Activated naive CD8-positive, alpha-beta T cell treated with anti-CD3 and anti-CD28 coated beads, Interleukin-2, amount 50 U/mL, for 16 hours (primary cell): ENCODE measurements at places on chromosomes 1 and 21.
A peak's percentile ranks its signal among the peaks of the same experiment; 100 is the strongest.

- no peak for DNase-seq
Observed at GRCh38 chr1:225762002-225762441, 15.6 kb upstream of the SRP9 start.

- DNase-seq = no peak
Observed at GRCh38 chr1:117118137-117118536, 3.4 kb downstream of the TRIM45 start.

GRCh38 chr1:91831132-91831930 lies 54.6 kb downstream of the TGFBR3 start:
- no peak for DNase-seq

DNA sequence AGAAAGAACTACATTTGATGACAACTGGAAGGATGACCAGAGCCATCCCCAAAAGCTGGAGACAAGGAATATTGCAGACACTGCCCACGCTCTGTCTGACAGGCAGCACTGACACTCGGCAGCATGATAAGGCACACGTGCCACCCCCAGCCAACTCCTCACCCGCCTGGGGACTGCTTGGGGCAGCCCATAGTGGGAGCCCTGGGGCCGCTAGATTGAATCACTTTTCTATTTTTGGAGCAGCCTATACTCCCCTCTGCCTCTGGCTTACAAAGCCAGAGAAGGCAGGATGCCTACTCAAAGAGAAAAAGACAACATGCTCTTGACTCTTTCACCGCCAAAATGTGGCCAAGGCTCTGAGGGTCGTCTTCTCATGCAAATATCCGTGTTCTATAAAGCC lies 1.3 kb downstream of the SMG5 start:
- DNase-seq = peak; percentile 18

DNA sequence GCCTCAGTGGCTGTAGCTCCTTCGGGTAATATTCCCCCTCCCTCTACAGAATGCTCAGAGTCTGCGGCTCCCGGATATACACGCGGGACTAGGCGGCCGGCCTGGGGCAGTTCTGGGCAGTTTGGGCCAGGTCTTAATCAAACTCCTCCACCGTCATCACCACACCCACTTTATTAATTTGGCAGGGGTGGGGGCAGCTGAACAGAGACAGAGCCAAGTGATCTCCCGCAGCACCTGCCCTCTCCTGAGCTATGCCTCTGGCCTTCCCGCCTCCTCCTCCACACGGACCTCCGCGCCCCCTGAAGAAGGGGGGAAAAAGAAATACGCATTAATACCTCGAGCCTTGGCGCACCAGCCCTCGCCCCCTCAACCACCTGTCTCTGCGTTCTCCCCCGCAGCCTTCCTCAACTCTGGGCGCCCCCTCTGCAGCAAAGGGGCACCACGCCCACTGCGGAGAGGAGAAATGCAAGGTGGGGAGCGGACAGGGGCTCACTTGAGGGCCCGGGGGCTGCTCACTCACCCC lies 42.6 kb downstream of the CD34 start:
- no peak for DNase-seq

GRCh38 chr1:115412733-115413132 lies 74.7 kb upstream of the NGF start:
- no peak for DNase-seq

DNA sequence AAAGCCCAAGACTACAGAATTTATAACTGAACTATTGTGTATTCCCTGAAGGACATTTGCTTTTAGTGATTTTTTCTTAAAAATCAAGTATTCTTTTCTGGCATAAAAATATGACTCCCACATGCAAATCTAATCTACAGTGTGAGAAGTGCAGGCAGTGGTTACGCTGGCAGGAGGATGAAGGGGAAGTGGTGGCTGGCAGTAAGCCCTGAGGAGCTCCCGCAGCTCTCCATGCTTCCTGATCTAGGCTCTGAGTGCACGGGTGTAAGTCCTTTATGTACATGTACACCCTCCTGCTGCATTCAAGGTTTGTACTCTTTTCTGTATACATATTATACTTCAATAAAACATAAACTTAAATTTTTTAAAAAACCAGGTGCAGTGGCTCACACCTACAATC lies 67.5 kb upstream of the PRDX6 start:
- DNase-seq = no peak

- DNase-seq = no peak
Observed at GRCh38 chr1:70220517-70221237, 503 bp upstream of the SRSF11 start.

DNA sequence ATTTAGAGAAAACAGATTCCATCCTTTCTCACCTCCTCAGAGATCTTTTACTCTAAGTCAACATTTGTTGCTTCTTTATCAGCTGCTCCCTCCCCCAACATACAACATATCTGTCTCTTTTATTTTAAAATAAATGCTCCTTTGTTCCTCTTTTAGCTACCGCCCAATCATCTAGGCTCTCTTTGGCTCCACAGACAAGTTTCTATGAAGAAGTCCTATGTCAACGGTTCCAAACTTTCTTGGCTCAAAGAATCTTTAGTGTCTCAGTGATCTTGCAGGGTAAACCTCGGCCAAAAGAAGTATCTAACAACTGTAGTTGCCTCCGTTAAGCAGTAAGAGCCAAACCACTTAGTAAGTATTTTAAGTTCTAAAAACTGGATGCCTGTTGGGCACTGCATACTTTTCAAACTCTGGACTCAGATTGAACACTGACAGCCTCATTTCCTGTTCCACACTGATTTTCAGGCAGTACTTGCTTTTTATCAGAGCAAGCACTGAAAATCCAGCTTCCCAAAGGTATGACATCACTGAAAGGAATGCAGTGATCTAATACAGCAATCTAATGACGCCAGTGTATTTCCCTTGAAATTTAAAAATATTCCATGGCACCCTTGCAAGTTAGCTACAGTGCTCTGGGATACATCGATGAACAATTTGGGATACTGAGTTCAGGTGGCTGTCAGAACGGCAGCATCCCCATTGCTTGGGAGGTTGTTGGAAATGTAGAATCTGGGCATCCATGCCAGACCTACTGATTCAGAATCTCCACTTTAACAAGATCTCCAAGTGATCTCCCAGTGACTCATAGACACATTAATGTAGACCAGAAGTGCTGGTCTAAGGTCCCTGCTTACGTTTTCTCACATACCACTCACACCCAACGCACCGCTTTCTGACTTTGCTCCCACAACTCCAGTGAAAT lies 26.8 kb downstream of the EGLN1 start:
- DNase-seq = no peak

DNA sequence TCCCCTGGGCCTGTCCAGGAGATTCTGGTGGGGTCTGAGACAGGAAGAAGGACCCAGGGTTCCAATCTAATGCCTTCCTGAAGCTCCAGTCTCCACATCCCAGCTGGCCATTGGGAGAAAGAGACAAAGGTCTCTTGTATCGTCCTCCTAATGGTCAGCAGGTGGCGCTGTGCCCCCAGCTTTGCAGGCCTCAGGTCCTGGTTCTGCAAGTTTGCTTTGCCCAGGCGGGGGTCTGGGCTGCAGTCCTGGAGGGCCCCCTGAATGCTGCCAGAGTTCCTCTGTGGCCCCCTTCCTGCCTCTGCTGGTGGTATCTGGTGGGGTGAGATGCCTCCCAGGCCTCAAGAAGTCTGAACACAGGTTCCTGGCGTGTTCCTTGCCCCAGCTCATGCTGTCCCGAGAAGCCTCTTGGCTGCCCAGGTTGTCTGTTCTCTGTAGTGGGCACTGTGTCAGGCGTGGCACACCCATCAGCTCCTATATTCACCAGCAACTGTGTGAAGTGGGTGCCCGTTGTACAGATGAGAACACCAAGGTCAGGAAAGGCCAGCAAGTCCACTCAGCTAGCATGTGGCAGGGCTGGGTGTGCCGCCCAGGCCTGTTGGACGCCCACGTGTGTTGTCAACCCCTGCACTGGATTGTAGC lies 33.8 kb upstream of the CSF3R start:
- DNase-seq = no peak

DNA sequence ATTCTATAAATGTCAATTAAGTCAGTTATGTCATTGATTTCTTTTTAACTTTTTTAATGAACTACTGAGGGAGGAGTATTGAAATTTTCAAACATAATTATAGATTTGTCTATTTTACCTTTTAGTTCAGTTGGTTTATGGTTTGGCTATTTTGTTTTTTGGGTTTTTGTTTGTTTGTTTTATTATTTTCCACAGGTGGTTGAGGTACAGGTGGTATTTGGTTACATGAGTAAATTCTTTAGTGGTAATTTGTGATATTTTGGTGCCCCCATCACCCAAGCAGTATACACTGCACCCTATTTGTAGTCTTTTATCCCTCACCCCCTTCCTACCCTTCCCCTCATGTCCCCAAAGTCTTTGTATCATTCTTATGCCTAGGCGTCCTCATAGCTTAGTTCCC lies 9.5 kb downstream of the TDRD5 start:
- no peak for DNase-seq

DNA sequence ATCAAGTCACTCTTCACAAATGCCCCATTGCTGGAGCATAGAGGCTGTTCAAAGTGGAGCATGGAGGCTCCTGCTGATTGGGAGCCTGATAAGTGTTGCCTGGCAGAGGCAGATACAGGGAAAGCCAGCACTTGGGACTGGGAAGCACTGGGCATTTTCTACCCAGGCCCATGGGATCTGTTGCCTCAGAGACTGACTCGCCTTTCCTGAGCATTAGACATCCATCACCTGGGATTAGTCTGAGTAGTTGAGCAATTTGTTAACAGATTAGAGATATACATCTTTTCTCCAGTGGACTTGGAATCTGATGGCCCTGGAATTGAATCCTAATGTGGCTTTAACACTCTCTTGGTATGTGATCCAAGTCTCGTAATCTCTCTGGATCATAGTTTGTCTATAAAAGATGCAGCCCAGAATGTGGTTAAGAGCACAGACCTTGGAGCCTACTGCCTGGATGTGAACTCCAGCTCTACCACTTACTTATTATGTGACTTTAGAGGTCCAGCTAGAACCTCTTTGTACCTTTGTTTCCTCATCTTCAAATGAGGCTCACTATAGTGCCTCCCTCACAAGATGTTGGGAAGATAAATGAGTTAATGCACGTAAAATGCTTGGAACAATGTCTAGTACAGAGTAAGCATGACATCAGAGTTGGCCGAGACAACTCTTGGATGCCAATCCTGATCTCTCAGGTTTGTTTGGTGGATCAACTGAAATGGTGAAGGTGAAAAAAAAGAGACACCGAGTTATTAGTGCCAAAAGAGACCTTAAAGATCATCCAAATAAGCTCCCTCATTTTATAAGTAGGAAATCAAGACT lies 38.3 kb upstream of the NRDC start:
- no peak for DNase-seq
